HT1080 (cell line): ENCODE measurements at places on chromosomes 7 and 10.

GRCh38 chr10:45373576-45374349, at the start of gene ALOX5:
Gene ALOX5, plus strand, starts transcription at chr10:45374216. Its CDS starts 64 bp downstream, at chr10:45374280.
- no peak for DNase-seq

- no peak for DNase-seq
Observed at GRCh38 chr10:49184642-49185111, 3.5 kb downstream of the TMEM273 start.

- DNase-seq = no peak
Observed at GRCh38 chr10:31215052-31215451, 104.0 kb upstream of the ZEB1 start.

GRCh38 chr7:101720324-101720723, 91.2 kb upstream of the MYL10 start:
- no peak for DNase-seq

- DNase-seq = peak; percentile 75
Observed at GRCh38 chr10:43816351-43817321, 168.0 kb upstream of the ZNF32 start.

GRCh38 chr7:83111391-83111790, 51.3 kb downstream of the PCLO start:
- no peak for DNase-seq

GRCh38 chr10:605632-606325, 83.7 kb downstream of the DIP2C start:
- no peak for DNase-seq

DNA sequence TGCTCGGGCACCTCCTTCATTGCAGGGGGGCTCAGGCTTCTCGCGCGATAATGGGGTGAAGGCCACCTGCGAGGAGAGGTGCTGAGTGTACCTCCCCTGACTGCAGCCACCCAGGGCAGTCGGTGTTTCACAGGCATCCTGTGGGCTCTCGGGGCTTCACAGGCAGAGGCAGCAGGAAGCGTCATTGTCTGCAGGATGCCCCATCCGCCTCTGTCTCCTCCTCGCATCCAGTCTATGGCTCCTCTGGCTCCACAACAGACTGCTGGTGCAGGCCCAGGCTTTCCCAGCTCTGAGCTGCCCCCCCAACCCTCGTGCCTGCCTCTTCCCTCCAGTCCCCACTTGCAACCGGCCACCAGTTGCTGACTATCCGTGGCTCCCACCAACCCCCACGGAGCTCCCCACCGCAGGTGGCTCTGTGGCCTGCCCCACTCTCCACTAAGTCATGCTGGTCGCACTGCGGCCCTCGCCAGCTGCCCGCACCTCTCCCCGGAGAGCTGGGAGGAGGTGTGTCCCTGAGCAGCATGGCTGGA, 36.5 kb downstream of the CAMK2B start:
- DNase-seq = no peak

- DNase-seq = peak; percentile 65
Observed at GRCh38 chr7:129144095-129144833, at the start of gene TSPAN33. Gene TSPAN33, plus strand, starts transcription at chr7:129144707. Its CDS starts 274 bp downstream, at chr7:129144981.

DNA sequence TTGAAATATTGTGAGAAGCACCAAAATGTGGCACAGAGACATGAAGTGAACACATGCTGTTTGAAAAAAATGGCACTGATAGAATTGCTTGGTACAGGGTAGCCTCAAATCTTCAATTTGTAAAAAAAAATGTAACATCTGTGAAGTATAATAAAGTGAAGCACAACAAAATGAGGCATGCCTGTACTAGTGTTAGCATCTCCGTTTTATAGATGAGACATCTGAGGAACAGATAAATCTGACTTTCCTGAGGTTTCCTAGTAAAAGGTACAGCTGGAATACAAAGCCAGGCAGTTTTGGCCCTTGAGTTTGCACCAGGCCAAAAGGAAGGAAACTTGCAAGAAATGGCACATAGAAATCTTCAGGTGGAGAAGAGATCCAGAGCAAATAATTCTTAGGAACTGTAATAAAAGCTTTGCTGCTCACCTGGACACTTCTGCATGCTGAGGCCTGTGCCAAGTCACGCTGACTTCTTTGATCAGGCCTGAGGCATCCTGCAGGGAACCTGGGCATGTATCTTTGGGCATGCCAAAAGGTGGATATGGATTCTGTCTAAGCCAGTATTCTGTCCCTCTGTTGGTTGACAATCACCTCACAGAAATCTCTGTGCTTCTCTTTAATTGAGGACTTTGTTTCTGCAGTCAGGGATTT, 251.5 kb upstream of the PLPP4 start:
- no peak for DNase-seq

DNA sequence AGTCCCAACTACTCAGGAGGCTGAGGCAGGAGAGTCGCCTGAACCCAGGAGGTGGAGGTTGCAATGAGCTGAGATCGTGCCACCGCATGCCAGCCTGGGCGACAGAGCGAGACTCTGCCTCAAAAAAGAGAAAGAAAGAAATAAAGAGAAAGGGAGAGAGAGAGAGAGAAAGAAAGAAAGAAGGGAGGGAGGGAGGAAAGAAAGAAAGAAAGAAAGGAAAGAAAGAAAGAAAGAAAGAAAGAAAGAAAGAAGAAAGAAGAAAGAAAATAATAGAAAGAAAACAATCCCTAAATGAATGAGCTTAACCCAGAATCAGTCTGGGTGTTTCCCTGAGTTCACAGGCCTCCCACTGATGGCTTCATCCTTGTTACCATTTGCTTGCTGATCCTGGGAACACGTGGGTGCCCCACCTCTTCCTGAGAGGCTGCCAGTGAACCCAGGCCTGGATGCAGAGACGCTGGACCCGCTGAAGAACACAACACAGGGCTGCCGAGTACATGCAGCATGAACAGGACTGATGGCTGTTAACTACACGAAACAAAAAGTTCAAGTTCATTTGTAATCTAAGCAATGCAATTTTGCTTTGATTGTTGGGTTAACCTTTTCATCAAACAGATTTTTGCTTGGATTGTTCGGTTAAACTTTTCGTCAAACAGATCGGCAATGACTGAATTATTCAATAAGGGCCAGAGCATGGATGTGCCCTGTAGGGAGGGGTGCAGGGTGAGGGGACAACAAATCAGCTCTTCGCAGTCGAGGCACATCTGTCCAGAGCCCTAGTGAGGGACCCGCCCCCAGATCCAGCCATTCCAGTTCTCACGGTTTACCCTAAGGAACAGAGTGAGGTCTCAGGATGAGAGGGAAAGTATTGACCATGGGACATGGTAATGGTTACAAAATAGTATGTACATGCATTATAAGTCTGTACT, 11.5 kb downstream of the NPFFR1 start:
- DNase-seq = no peak

- DNase-seq = no peak
Observed at GRCh38 chr10:51083356-51083853, 9.1 kb downstream of the PRKG1 start.

- DNase-seq = no peak
Observed at GRCh38 chr10:111482621-111483216, 405.9 kb downstream of the ADRA2A start.

DNA sequence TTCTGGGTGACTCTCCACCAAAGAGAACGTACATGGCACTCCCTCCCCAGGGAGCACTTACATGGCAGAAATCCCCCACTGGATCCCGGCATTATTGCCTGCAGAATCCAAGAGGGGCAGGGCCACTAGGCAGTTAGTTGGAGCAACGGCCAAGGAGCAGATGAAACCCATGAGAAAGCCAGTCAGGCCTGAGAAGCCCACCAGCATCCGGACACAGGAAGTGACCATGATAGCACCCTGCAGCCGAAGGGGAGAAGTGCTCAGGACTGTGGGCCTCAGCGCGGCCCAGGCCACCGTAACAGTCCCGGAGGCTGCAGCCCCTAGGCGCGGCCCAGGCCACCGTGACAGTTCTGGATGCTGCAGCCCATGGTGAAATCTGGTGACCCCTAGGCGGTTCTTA, 43.5 kb downstream of the STRA8 start:
- DNase-seq = no peak

GRCh38 chr10:104250371-104250770, 4.3 kb upstream of the GSTO1 start:
- DNase-seq = no peak

GRCh38 chr10:12914111-12914510, 87.4 kb downstream of the CCDC3 start:
- DNase-seq = no peak

DNA sequence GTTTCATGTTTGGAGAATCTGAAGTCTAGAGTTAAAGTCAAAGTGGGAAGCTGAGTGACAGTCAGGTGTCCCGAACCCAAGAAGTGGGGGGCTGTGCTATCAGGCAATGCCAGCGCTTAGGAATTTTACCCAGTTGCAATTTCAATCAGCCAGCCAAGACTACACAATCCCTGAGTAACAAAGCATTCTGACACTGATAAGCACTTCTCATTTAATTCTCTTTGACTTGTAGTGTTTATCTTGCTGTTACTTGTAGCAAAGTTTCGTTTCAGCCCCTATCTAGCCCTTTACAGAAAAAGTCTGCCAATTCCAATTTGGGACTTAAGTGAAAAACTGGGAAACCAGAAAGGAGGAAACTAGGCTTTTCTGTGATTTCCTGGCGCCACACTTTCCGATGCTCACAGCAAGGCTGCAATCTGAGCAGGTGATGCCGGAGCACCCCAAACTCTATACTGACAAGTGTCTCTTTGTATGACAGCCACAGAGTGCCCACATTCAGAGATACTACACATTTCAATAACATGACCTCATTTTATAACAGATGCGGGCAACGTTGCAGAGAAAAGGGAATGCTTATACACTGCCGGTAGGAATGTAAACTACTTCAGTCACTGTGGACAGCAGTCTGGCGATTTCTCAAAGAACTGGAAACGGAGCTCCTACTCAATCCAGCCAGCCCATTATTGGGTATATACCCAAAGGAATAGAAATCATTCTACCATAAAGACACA, 61.0 kb downstream of the ITIH5 start:
- DNase-seq = no peak

- DNase-seq = no peak
Observed at GRCh38 chr7:122094549-122094948, 49.5 kb downstream of the AASS start.

GRCh38 chr7:90271753-90272152, 26.8 kb downstream of the CFAP69 start:
- peak; percentile 15 for DNase-seq

GRCh38 chr10:102534333-102534732, 30.6 kb downstream of the SUFU start:
- no peak for DNase-seq

GRCh38 chr10:92242910-92243671, 47.8 kb downstream of the CPEB3 start:
- DNase-seq = no peak

DNA sequence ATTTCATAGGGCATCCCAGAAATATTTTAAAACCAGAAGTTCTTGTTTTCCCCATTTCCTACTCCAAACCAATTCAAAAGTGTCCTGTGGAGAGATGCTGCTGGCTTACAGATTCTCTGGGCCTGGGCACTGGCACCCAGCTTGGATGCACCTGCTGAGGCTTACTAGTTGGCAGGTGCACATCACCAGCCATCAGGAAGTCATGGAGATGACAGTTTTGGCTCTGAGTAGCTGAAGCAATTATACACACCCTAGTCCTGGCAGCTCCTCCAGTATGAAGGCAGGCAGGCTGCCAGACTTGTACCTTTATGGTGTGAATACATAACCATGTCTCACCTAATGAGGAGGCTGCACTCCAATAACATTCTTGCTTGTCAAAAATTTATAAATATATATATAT, 276.6 kb upstream of the GHITM start:
- no peak for DNase-seq

DNA sequence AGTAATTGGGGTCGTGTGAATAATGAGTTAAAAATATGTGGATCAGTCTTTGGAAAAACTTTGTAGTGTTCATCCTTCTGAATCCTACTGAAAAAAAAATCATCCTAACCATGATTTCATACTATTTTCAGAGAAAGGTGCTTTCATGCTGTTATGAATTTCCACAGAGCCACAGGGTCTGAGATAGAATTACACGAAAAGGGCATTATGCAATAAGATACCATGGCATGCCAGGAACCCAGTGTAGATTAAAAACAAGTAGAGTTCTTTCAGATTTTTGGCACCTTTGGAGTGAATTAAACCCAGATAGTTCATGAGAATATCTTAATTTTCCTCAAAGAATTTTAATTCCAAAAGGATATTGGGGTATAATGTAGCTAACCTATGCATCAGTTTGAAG, 47.5 kb upstream of the AGMO start:
- DNase-seq = no peak

DNA sequence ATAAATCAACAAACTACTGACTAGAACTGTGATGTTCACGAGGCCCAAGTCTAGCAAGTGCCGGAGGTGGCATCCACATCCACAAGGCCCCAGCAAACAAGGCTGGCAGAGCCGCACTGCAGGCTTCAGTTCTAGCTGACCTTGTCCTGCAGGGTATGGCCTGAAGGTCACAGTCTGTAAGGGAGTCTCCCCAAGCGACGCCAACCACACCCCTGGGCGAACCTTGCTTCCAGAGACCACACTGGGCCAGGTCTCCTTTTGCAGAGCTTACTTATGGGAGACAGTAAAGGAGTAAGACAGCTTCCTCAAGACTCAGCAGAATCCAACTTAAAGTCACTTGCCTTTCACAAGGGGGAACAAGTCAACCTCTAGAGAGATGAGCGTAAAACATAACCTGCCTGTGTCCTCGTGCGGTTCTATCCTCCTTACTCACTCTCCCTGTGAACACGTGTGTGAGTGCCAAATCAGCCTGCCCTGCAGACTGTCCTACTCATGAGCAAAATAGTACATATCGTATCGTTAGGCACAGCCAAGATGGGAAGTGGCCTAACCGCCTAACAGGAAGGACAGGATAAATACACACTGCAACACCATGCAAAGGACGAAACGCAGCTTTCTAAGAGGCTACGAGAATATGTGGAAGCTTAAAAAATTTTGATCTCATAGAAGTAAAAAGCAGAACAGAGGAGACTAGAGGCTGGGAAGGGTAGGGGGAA, 22.7 kb downstream of the FAM53B start:
- DNase-seq = no peak

DNA sequence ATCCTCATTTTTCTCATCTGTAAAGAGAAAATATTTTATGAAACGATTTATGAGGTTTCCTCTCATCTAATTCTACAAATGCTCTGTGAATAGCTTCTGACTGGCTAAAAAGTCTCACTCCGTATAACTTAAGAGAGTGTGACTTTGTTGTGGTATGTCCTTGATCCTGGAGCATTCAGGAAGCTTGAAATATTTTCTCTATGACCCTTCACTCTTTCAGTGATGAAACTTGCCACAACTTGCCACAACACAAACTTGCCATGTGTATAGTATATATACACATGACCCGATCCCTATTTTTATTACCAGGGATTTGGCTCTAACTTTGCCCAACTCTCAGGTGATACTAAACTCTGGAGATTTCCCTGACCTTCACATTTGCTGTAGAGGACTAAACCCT, 74.1 kb downstream of the TES start:
- DNase-seq = peak; percentile 42

- DNase-seq = no peak
Observed at GRCh38 chr7:82507976-82508677, 64.5 kb upstream of the CACNA2D1 start.

- no peak for DNase-seq
Observed at GRCh38 chr7:26022982-26023381, 129.0 kb upstream of the NFE2L3 start.

GRCh38 chr7:36165059-36165458, 12.0 kb downstream of the EEPD1 start:
- no peak for DNase-seq
